ENCODE measurements at places on chromosomes 1 and 21. TPM values are rescaled to one million over a fixed set of nuclear protein-coding genes. Genes with fewer than 3 reads are reported as not detected.

The FCER1G gene
- 1.6 TPM for total RNA-seq

The FOXD2 gene
- 19.4 TPM for total RNA-seq

The PCP4L1 gene
- 0.20 TPM for total RNA-seq

The RXRG gene
- total RNA-seq, result 6.8 TPM

The KRTAP12-3 gene
- not detected for total RNA-seq

The PLCH2 gene
- total RNA-seq, result 0.59 TPM

The BCL2L15 gene
- total RNA-seq, result 0.84 TPM

- no peak for DNase-seq
Measured at GRCh38 chr1:9737671-9738070, 86.1 kb downstream of the CLSTN1 start.

DNA sequence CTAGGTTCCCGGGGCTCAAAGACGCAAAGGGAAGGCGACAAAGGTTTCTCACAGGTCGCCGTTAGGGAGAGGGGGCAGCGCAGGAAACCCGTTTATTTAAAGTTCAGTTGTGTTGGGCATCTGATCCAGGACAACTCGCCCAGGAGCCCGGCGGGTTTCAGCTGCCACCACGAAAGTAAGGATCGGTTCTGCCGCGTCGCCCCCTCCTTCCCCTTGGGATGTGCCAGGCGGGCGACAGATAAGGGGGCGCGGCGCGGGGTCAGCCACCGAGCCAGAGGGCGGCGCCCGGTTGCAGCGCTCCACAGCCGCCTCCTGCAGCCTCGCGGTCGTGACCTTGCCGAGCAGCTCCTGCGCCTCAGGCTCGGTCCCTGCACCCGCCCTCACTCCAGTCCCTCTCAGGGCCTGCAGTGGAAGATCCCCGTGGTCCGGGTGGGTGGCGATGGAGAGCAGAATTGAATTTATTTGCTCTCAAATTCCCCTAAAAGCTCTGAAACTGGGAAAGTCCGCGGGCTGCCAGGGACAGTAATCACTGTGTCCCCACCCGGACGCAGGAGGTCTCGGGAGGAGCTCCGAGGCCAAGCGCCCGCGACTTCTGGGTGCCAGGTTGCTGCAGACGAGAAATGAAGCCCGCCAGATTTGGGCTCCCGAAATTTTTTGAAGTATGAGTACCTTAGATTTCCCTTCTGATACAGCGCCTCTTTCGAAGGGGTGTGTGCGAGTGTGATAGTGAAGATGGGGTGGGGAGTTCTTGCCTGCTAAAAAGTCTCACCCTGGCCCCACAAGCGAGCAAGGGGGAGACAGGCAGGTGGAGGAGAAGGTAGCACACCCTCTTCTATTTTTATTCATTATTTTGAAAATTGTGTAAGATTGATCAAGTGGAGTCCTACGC is 28.4 kb upstream of the NFIA start:
- no peak for DNase-seq

GRCh38 chr1:146012703-146013558 is 8.6 kb downstream of the HJV start:
- peak; percentile 52 for DNase-seq

DNA sequence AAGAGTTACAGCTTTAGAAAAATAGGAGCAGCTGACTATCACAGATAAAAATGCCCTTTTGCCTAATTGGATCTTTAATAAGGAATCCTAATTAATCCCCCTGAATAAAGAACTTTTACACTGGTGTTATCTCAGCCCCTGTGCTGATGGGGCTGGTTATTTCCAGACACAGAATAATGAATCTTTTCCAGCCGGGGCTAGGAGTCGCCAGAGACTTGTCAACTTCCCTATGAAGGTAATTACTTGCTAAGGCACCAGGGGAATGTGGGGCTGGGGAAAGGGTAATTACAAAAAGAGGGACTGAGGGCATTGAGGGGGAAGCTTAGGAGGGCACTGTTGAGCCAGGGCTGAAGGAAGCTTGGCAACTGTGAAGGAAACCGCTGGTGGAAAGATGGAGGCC is 34.5 kb downstream of the HMGB4 start:
- no peak for DNase-seq

DNA sequence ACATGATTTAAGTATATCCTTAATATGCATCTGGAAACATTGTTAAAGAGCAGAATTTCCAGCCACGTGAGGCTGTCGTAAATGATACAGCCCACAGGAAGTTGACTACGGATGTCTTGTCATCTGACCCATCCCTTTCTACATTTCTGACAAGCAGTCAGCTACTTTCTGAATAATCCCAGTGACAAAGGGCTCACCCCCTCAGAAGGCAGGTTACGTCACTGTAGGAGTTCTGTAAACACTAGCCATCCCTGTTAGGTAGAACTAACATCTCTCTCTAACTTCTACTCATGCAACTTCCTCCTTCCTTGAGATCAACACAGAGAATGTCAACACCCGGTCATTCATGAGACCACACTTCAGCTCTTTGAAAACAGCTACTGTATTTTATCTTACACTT is 259.2 kb downstream of the GREM2 start:
- DNase-seq, result no peak

- DNase-seq, result no peak
Measured at GRCh38 chr1:223425550-223425949, 32.3 kb downstream of the CCDC185 start.

DNA sequence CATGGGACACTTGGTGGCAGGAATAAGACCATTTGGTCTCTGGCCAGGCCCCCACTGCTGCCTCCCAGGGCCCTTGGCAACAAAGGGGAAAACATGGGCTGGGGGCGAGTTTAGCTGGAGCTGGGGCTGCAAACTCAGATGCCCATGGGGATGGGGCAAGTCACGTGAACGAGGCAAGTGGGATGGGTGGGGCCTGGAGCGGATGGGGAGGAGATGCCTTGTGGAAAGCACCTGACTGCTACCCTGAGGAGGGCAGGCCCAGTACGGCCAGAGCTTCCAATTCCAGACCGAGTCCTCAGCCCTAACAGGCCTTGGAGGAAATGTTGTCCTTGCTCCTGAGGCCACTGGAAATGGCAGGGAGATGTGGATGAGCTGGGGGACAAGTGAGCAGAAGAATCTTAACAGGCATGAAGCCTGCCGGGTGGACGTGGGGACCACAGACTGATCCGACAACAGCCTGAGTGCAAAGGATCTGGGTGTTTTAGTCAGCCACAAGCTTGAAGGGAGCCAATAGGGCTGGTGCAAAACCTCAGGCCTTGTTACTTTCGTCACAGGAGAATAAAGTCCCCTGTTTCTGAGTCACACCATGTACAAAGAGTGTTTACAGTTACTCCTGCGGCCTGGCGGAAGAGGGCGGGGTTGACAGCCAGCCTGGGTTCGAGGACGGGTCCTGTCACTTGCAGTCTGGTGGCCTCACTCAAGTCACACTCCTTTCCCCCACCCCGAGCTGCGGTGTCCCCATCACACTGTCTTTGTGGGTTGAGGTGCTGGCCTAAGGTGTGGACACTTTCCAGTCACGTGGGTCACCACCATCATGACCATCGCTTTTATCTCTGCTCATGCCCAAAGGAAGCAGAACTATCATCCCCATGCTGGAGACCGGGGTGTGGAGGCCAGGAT is 19.1 kb downstream of the RUNX3 start:
- no peak for DNase-seq

DNA sequence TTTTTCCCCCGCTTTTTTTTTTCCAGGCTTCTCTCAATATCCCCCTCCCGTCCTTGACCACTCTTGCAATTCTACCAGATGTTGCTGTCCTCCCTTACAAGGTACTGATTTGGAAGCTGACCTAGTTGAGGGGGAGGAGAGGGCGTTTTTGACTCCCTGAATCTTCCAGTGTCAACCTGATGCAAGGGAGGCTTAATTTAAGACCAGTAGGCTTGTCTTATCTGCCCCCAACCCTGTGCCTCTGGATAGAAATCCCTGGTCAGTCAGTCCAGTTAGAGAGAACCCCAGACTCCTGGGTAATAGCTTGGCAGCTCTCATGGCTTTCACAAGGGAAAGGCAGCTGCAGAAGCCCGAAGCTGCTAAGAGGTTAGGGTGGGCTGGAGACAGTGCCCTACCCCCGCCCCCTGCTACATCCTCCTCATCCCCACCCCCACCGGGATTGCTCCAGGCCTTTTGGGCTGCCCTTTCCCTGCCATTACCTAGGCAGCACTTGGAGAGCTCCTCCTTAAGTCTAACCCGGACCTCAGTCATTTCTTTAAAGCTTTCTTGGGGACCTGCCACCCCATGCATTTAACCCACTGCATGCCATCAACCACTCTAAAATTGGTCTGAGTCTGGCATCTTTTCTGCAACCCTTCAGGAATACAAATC is 3.6 kb downstream of the ACKR1 start:
- DNase-seq, result no peak

- DNase-seq, result no peak
Measured at GRCh38 chr21:45075596-45076244, 1.3 kb downstream of the ADARB1 start.

GRCh38 chr1:59596956-59597355 is 217.8 kb upstream of the HOOK1 start:
- DNase-seq, result no peak

- no peak for DNase-seq
Measured at GRCh38 chr1:183588827-183589226, 1.4 kb downstream of the NCF2 start.

DNA sequence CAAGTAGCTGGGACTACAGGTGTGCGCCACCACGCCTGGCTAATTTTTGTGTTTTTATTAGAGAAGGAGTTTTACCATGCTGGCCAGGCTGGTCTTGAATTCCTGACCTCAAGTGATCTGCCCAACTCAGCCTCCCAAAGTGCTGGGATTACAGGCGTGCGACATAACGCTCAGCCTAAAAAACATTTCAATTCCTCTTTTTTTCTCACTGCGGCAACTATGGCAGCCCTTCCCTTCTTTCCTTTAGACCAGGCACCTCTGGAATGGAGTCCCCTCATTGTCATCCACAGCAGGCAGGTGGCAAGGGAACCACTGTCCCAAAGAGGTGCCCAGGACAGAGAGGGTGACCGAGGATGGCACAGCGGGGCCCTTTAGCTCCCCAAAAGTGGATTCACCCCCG is 14.1 kb downstream of the CEP104 start:
- no peak for DNase-seq

Data from neural crest cell (in vitro differentiated cells).